ENCODE measurements at places on chromosomes 3 and 15.

DNA sequence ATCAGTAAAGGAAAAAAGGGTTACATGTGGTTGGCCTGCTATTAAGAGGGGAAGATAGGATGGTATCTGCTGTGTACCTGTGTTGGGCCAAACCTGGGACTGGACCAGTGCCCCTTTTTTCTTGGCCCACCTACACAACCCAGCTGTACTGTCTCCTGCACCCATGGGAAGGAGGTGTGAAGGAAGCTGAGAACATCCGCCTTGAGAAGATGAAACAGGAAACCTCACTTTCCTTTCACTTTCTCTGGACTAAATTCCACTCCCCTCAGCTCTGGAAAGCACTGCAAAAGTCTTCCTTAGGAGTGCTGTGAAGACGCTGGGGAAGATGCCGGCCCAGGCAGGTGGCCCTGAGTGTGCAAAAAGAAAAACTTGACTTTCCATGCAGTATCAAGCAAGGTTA is 37.6 kb downstream of the LRRN1 start:
- no peak for DNase-seq

GRCh38 chr15:41347236-41347635 is 14.6 kb downstream of the NUSAP1 start:
- no peak for DNase-seq

DNA sequence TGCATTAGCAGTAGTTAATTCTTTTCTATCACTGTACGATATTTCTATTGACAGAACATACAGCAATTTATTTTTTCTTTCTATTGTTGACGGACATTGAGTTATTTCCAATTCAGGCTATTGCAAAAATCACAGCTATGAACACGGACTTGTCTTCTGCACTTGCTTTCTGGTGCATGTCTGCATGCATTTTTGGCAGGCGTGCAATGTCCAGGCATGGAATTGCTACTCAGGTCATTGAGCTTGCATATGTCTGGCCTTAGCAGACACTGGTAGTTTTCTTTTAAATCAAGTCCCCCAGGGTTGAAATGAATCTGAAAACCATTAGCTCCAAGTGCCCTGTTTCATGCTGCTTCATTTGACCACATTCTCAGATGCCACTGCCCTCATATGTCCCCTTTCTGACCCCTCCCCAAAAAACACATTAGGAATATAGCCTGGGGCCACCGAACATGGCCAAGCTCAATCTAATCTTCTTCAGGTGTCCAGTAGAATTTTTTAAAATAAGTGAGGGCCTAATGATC is 72.8 kb downstream of the LRIG1 start:
- no peak for DNase-seq

- no peak for DNase-seq
Observed at GRCh38 chr15:31262143-31262530, 64.5 kb upstream of the KLF13 start.

DNA sequence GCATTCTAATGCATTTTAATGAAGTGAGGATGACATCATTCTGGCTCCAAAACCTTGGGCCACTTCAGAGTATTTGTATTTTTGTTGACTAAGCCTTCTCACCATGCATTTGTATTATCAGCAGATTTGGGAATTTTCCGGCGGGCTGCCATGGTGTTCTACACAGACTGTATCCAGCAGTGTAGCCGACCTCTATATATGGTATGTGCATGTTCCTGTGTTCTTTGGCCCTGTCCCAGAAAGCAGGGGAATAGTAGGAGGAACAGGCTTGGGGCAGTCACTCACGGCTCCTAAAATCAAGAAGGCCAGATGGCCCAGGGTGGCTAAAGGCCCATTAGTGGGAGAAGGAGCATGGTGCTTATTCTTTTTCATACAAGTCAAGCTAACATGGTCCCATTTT is 80.5 kb downstream of the USF3 start:
- DNase-seq: no peak

All from fibroblast of skin of left biceps (primary cell).